ENCODE measurements at places on chromosomes 5 and 9.

- no peak for DNase-seq
Measured at GRCh38 chr5:143896516-143896915, 84.6 kb downstream of the HMHB1 start.

DNA sequence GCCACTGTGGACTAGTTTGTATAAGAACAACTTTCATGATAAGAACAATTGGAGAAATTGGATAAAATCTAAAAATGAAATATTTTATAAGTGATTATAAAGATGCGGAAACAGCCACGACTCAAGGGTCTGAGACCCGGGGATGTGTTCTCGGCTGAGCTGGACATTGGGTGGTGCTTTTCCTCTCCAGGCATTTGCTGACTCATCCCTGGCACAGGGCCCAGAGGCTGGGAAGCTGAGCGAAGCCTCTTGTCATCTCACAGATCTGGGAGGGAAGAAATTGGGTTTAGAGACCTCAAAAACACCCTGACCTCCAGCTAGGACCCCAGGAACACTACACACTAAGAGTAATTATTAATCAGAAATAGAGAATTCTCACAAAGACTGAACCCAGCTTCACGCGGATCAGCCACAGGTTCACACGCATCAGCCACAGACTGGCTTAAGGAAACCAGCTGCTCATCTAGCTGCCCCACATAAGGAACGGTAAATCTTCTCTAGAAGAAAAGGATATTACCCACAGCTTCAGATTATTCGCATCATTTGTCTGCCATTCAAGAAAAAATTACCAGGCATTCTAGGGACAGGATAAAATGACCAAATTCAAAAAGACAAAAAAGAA lies 2.8 kb upstream of the OR2V1 start:
- DNase-seq: peak; percentile 90

- DNase-seq: no peak
Measured at GRCh38 chr9:22241611-22242010, 205.0 kb upstream of the DMRTA1 start.

DNA sequence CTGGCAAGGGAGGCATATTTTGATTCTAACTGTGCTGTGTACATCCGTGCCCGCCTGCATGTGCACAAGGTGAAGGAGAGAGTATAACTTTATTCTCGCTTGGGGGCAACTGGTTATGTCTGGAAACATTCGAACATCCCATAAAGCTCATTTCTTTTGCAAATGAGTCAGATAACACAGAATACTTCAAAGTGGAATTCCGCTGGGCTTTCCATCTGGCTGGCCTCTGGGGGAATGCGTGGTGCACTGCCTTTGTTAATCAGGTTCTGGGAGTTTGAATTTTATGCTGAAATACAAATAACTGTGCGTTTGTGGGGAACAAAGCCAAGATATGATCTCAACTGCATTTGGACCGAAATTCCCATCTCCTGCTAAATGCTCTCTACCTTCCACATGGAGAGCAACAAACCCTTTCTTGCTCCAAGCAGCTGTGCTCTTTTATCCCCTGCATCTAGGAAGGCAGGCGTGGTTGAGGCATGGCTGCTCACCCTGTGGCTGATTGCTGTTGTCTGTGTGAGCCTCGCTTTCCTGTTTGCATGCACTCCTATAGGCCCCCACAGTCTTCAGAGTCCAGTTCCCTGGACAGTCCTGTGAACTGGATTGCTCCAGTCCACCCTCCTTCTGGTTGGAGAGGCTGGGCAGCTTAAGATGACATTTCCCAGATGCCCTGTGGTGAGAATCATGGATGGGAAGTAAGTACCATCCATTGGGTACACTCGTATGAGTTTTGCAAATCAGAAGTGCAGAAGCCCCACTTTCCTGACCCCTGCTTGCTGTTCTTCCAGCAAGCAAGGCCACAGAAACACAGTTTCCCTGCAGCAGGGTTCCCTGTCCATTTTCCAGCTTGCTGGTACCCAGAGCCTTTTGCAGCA lies 82.9 kb upstream of the ALDH1B1 start:
- DNase-seq: no peak

All from 8988T (cell line).